Dermis blood vessel endothelial cell (primary cell): ENCODE measurements at places on chromosomes 12 and 14. TPM values are rescaled to one million over a fixed set of nuclear protein-coding genes. Genes with fewer than 3 reads are reported as not detected.

IAPP gene
- total RNA-seq, result not detected in 2 replicates

CISTR gene
- not detected in 2 replicates for total RNA-seq

SERPINA10 gene
- not detected in 2 replicates for total RNA-seq

B4GALNT3 gene
- 0.05 TPM in 1 of 2 replicates, not detected in the other for total RNA-seq

PMCH gene
- 0.23 TPM in 1 of 2 replicates, not detected in the other for total RNA-seq

NRL gene
- total RNA-seq, result 0.88 and 2.6 TPM in 2 replicates

HOXC10 gene
- 0.28 and 0.85 TPM in 2 replicates for total RNA-seq

MGST1 gene
- total RNA-seq, result 13.6 and 32.9 TPM in 2 replicates

RNASE1 gene
- total RNA-seq, result 28.6 and 64.0 TPM in 2 replicates

PTPRB gene
- 135 and 169 TPM in 2 replicates for total RNA-seq

HCAR2 gene
- total RNA-seq, result not detected in 2 replicates

CELA1 gene
- not detected in 2 replicates for total RNA-seq

WNT1 gene
- not detected in 2 replicates for total RNA-seq

LPAR5 gene
- not detected in 2 replicates for total RNA-seq

CRIP1 gene
- 0.42 and 0.68 TPM in 2 replicates for total RNA-seq

PSMB5 gene
- total RNA-seq, result 271 and 319 TPM in 2 replicates

KRT82 gene
- total RNA-seq, result not detected in 2 replicates

PGF gene
- total RNA-seq, result 126 and 252 TPM in 2 replicates

TGM1 gene
- total RNA-seq, result 0.17 and 0.51 TPM in 2 replicates

JKAMP gene
- total RNA-seq, result 78.1 and 86.0 TPM in 2 replicates

NXPH4 gene
- 0.51 TPM in 1 of 2 replicates, not detected in the other for total RNA-seq

TMEM117 gene
- 3.4 and 4.8 TPM in 2 replicates for total RNA-seq
